Panc1 (cell line): ENCODE measurements at places on chromosomes 3 and 15. TPM values are rescaled to one million over a fixed set of nuclear protein-coding genes. Genes with fewer than 3 reads are reported as not detected.
A peak's percentile ranks its signal among the peaks of the same experiment; 100 is the strongest.

DNA sequence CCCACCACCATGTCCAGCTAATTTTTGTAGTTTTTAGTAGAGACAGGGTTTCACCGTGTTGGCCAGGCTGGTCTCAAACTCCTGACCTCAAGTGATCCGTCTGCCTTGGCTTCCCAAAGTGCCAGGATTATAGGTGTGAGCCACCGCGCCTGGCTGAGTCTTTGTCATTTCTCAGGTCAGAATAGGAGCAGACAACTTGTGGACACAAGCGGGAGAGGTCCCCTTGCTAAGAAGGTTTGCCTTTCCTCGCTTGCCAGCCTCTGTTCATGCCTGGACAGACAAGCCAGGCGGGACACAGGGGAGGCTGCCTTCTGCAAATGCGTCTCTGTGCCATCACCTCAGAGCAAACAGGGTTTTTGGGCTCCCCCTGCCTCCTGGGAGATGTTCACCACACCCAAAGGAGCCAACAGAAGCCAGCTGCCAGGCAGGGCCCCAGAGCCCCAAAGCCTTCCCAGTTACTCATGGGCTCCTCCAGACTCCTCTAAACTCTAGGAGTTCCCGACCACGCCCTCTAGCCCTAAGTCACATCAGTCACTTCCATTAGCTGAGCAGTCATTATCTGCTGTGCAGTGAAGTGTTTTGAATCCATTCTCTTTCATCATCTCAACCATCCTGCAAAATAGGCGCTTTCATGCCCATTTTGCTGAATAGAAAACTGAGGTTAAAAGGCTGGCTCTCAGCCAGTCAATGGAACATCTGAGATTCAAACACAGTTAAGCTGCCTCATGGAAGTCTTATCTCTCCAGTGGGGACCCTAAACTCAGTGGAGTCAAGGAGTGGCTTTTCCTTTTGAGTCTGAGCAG lies 245.0 kb downstream of the UACA start:
- no peaks in the 10 kb centered on the region for H3K36me3 ChIP-seq
- peak overlapping the region; percentile 19; the same call in 1 of the 2 replicates for H3K27ac ChIP-seq
- H3K27me3 ChIP-seq: no peaks in the 10 kb centered on the region
- peaks cover 13% of the 10 kb centered on the region for H3K4me1 ChIP-seq

GRCh38 chr3:117629505-117629904 lies 919.9 kb downstream of the TUSC7 start:
- no peaks in the 10 kb centered on the region; the same call in 1 of the 2 replicates for H3K27me3 ChIP-seq
- no peaks in the 10 kb centered on the region for H3K4me1 ChIP-seq
- no peak for DNase-seq
- no peaks in the 10 kb centered on the region for H3K36me3 ChIP-seq
- H3K27ac ChIP-seq: no peak overlapping the region
- no peak overlapping the region for H3K4me3 ChIP-seq

DNA sequence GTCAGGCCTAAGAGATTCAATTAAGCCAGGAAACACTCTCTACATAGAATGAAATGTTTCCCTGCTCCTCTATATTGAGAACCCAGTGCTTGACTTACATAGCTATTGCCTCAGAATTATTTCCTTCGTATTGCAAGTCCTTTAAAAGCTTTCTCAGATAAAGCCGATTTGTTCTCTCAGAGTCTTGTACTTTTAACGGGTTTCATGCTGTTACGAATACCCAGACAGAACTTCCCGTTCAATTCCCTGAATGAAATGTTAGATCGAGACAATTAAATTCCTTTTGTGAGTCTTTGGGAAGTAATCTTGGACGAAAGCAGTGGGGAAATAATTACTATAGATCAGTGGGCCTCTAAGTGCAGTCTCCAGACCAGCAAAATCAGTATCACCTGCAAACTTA lies 102.8 kb upstream of the CHL1 start:
- H3K27me3 ChIP-seq: no peaks in the 10 kb centered on the region
- no peaks in the 10 kb centered on the region for H3K4me1 ChIP-seq
- H3K36me3 ChIP-seq: no peaks in the 10 kb centered on the region

DNA sequence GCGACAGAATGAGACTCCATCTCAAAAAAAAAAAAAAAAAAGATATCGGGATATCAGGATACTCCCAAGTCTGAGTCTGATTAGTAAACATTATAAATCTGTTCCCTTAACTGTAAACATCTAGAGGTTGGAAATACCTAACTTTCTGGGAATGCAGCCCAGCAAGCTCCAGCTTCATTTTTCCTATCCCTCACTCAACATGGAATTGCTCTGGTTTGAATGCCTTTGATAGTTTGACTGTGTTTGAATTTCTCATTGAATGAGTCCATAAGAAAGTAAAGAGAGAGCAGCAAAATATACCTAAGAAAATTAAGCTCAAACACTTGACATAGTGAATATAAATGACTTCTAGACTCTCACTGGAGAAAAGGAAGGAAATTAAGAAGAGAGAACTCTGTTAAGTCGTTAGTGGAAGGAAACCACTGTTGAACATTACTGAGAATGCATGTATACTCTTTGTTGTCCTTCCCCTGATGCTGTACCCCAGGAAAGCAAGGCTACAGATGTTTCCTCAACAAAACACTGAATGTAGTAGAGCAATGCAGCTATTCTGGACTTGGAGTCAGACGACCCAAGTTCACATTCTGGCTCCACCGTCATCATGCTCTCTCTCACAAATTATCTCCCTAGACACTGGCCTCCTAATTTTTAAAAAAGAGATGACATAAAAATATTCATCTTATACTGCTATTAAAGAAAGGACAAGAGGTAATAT lies 62.4 kb downstream of the CD200 start:
- H3K4me1 ChIP-seq: no peaks in the 10 kb centered on the region
- no peak overlapping the region for H3K4me3 ChIP-seq
- no peaks in the 10 kb centered on the region for H3K36me3 ChIP-seq
- no peak overlapping the region for H3K27ac ChIP-seq

DNA sequence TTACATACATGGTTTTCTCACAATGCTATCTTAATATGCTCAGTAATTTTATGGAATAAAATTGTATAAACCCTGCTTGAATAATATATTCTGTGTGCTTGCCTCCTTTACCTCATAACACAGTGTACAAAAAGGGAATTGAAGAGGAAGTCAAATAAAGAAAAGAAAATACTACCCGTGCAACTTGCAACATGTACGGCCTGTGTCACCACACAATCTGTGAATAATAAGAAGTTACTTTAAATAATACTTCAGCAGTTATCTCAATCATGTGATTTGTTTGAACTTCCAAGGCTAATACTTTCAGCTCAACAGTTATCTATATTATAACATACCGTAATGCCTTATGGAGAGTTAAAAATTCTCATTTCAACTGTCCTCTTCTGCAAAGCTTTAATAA lies 58.1 kb upstream of the SATB1 start:
- no peaks in the 10 kb centered on the region for H3K27me3 ChIP-seq
- no peak overlapping the region for H3K4me3 ChIP-seq
- DNase-seq: no peak
- H3K36me3 ChIP-seq: no peaks in the 10 kb centered on the region

DNA sequence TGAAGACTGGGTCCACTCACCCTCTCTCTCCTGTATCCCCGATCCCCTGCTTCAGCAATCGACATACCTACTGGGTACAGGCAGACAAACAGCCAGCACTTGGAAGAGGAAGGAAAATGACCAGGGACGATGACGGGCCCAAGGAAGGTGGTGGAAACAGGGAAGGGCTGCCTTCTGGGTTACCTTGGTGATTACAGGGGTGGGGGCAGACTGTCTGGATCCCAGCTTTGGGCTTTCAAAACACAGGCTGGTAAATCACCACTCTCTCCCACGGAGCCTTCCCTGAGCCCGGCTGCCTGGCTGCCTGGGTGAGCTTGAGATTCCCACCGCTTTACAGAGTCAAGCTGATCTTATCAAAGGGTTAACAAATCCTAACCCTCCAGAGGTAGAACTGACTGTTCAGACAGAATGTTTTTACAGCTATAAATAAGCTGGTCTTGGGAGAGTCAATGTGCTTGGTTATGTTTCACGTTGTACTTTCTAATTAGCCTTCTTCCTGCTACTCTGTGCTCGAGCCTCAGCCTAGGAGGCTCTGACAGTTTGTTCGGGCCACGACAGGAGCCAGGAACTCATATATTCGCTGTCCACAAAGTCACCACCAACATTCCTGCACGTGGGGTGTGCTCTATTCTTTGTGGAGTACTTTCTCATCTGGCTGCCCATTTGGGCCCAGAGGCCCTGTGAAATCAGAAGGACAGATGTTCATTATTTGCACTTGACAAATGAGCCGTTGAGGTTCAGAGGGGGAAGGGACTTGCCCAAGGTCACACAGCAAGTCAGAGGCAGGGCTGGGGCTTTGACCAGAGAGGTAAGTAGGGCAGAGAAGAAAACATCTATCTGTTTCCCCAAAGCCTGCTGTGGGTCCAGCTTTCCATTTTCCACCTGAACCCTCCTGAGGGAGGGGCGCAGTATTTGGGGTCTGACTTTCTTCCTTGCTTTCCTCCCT lies 63.5 kb downstream of the FEM1B start:
- no peaks in the 10 kb centered on the region for H3K4me1 ChIP-seq
- DNase-seq: no peak
- no peaks in the 10 kb centered on the region for H3K27me3 ChIP-seq
- H3K27ac ChIP-seq: no peak overlapping the region
- no peaks in the 10 kb centered on the region for H3K36me3 ChIP-seq
- H3K4me3 ChIP-seq: no peak overlapping the region

- no peak overlapping the region for H3K4me3 ChIP-seq
- H3K4me1 ChIP-seq: no peaks in the 10 kb centered on the region
- no peak for DNase-seq
- no peak overlapping the region for H3K27ac ChIP-seq
- H3K27me3 ChIP-seq: peaks cover 14% of the 10 kb centered on the region; the same call in 1 of the 2 replicates
Measured at GRCh38 chr3:187264911-187265310, 26.6 kb downstream of the MASP1 start.

GRCh38 chr3:33372218-33373081 lies 67.8 kb downstream of the UBP1 start:
- DNase-seq: peak; percentile 46
- H3K27ac ChIP-seq: no peak overlapping the region
- no peaks in the 10 kb centered on the region for H3K27me3 ChIP-seq
- no peak overlapping the region for H3K4me3 ChIP-seq
- H3K36me3 ChIP-seq: peaks cover 9% of the 10 kb centered on the region; the same call in 1 of the 2 replicates

- H3K4me3 ChIP-seq: no peak overlapping the region
- no peak overlapping the region for H3K27ac ChIP-seq
- no peaks in the 10 kb centered on the region for H3K27me3 ChIP-seq
- no peaks in the 10 kb centered on the region for H3K4me1 ChIP-seq
- no peak for DNase-seq
Measured at GRCh38 chr3:174548841-174549623, 310.1 kb upstream of the NAALADL2 start.

DNA sequence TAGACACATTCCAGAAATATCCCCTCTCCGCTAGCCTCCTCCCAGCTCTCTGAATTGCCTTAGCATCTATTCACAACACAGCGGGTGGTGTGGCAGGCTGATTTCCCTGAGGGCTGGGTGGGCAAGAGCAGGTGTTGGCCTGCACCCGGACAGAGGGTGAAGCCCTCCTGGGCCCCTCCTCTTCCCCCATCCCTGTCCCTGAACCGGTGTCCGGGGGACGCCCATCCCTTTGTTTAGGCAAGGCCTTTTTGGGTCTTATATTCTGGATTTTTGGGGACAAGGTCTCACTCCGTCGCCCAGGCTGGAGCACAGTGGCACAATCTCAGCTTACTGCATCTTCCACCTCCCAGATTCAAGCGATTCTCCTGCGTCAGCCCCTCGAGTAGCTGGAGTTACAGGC lies 55.2 kb upstream of the KLHL25 start:
- H3K27me3 ChIP-seq: peaks cover 10% of the 10 kb centered on the region
- no peak for DNase-seq
- H3K4me1 ChIP-seq: no peaks in the 10 kb centered on the region

- DNase-seq: no peak
- no peak overlapping the region for H3K27ac ChIP-seq
- H3K4me3 ChIP-seq: no peak overlapping the region
- no peaks in the 10 kb centered on the region for H3K36me3 ChIP-seq
Measured at GRCh38 chr3:147420353-147421183, 11.4 kb downstream of the ZIC1 start.

DNA sequence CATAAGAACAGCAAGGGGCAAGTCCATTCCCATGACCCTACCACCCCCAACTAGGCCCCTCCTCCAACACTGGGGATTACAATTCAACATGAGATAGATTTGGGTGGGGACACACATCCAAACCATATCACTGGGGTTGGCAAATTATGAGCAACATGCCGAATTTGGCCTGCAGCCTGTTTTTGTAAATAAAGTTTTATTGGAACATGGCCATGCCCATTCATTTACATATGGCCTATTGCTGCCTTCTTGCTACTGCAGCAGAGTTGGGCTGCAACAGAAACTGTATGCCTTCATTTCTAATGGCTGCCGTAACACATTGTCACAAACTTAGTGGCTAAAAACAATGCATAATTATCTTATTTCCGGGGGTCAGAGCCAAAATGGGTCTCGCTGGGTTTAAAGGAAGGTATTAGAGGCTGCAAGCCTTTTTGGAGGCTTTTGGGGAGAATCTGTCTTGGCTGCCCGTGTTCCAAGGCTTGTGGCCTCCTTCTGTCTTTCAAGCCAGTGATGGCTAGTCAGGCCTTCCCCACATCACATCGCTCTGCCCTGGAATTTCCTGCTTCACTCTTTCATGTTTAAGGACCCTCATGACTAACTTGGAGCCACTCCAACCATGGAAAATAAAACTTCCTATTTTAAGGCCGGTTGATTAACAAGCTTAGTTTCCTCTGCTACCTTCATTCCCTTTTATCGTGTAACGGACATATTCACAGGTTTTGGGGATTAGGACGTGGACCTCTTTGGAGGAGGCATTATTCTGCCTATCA lies 428.5 kb upstream of the PROK2 start:
- DNase-seq: no peak
- no peak overlapping the region for H3K4me3 ChIP-seq
- no peaks in the 10 kb centered on the region for H3K27me3 ChIP-seq
- no peaks in the 10 kb centered on the region for H3K4me1 ChIP-seq
- no peaks in the 10 kb centered on the region for H3K36me3 ChIP-seq
- no peak overlapping the region for H3K27ac ChIP-seq

DNA sequence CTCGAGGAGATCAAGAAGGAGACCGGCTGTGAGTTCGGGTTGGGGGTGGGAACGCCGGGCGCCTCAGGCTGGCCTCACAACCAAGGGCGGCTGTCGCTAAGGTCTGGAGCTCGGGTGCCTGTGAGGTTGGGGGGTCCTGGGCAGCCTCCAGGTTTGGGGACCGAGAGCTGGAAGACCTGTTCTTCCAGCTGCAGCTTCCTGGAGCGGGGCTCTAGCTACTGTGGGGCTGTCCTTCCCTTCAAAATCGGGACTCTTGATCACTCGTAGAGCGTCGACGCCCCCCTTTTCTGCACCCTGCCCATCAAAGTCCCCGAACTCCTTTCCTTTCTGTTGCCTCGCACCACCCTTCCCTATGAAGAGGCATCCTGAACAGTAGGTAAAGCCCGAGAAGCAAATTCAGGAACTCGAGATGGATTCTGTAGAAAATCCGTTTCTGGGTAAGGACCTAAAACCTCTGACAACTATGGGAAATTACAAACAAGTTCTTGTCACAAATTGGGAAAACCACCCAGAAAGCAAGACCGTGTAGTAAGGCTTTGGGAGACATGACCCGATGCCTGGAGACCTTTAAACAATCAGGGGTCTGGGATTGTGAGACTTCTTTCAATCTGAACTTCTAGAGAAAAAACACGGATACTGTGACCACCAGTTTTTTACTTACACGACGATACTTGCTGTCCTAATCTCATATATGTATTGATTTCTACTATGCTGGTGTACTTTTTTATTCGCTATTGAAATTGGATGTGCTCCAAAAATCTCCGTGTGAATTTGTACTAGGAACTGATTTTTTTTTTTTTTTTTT lies 556 bp downstream of the CHP1 start:
- H3K36me3 ChIP-seq: no peaks in the 10 kb centered on the region; the same call in 1 of the 2 replicates
- no peak for DNase-seq
- peak overlapping the region; percentile 90 for H3K4me3 ChIP-seq
- H3K4me1 ChIP-seq: peaks cover 12% of the 10 kb centered on the region
- H3K27me3 ChIP-seq: no peaks in the 10 kb centered on the region
- peak overlapping the region; percentile 89 for H3K27ac ChIP-seq

GASK1A gene
- not detected for total RNA-seq

CCDC33 gene
- not detected for total RNA-seq

KLHL6 gene
- total RNA-seq: 0.03 TPM

CIB2 gene
- total RNA-seq: 37.3 TPM

ALS2CL gene
- total RNA-seq: 2.7 TPM

FBN1 gene
- total RNA-seq: 0.46 TPM
